Activated B cell treated with CpG ODN at 0.5 μM for 24 hours (primary cell): ENCODE measurements at places on chromosomes 5 and 9. TPM values are rescaled to one million over a fixed set of nuclear protein-coding genes. Genes with fewer than 3 reads are reported as not detected.

The MCIDAS gene
- not detected in 2 replicates for total RNA-seq

The INSYN2B gene
- total RNA-seq: not detected in 2 replicates

The ZER1 gene
- 24.0 and 26.0 TPM in 2 replicates for total RNA-seq

The ADRA1B gene
- 0.49 and 0.53 TPM in 2 replicates for total RNA-seq
